ENCODE measurements at places on chromosomes 6 and 20.

DNA sequence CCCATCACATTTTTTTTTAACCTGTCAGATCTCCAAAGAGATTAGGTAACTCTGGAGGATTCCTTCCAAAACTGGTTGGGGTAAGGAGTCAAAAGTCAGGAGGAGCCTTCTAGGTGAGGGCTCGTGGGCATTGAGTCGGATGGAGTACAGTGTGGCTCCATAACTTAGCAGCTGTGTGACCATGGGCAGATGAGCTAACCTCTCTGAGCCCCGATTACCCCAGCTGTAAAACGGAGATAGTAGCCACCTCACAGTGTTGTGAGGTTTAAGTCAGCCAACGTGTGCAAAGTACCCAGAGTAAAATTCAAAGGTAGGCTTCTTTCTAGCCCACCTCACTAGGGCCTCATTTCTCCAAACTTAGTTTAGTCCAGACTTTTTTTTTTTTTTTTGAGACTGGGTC is 151.5 kb downstream of the CD24 start:
- no peak for DNase-seq

DNA sequence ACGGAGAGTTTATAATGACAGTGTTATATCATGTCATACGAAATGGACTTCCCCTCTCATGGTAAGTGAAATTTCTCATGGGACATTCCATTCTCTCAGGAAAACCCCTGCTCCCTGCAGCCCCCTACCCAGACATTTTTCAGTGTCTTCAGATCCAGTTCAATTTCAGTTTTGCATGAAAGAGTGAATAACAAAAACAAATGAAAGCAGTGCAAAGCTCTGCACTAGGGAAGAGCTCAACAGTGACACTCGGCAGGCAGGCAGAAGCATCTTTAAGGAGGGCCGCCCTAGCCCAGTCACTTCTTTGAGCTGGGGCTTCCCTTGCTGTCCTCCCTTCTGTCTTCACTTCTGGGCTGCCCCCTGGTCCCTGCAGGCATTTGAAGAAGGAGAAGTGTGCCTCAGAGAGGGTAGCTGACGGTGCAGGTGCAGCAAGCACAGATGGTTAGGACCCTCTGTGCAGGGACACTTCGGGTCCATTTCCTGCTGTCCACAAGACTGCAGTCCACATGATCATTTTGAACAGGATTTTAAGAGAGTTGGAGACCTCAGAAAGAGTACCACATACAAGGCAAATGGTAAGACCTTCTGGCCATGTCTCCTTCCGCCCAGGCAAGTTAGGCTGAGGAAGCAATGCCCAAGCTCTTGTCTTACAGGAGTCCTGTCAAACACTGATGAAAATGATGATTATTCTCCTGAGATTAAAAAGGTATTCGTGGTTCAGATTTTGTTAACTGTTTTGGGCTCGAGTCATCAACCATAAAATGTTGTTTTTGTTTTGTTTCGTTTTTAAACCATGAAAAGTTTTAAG is 5.4 kb upstream of the DUSP22 start:
- DNase-seq: no peak

- DNase-seq: no peak
Observed at GRCh38 chr6:135323202-135323668, 142.1 kb downstream of the MYB start.

DNA sequence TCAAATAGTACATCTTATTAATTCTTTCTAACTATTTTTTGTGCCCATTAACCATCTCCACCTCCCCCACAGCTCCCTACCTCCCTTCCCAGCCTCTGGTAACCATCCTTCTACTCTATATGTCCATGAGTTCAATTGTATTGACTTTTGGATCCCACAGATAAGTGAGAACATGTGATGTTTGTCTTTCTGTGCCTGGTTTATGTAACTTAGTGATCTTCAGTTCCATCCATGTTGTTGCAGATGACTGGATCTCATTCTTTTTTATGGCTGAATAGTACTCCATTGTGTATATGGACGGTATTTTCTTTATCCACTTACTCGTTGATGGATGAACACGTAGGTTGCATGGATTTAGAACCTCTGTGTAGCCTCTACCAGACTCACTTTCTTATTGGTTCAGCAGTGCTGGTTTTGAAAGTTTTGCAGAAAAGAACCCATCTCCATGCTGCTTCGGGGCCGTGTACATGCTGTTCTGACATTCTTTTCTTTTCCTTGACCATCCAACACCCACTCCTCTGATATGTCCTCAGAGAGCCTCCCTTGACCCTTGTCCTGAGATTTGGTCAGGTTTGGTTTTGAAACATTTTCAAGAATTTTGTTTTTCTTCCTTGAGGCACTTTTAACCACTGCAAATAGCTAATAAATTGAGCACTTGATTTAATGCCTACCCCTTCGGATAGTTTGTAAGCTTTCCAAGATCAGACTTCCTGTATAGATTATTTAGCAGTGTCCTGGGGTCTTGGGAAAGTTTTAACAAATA is 231.2 kb upstream of the ZFP64 start:
- DNase-seq: no peak

DNA sequence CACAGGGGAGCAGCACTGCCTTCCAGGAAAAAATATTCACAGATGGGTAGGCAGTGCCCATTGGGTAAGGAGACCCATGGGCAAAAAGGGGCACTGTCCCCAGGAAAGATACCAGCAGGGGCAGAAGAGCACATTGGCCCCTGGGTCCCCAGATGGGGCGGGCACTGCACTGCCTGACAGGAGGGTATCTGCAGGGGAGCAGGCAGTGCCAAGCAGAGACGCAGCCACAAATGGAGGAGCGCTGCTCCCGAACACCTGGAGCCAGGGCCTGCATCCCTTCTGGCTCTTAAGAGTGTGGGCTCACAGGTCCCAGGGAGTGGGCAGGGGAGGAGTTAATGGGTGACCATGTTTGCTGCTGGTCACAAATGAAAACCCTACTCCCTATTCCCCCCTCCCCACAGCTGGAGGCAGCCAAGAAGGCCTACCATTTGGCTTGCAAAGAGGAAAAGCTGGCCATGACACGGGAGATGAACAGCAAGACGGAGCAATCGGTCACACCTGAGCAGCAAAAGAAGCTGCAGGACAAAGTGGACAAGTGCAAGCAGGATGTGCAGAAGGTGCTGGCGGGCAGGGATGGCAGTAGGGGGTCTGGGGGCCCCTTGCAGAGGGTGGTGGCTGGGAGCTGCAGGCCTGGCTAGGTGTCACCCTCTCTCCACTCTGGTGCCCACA is 27.0 kb downstream of the SPDEF start:
- no peak for DNase-seq

- DNase-seq: peak; percentile 33
Observed at GRCh38 chr6:42929821-42930360, 611 bp downstream of the CNPY3 start.

DNA sequence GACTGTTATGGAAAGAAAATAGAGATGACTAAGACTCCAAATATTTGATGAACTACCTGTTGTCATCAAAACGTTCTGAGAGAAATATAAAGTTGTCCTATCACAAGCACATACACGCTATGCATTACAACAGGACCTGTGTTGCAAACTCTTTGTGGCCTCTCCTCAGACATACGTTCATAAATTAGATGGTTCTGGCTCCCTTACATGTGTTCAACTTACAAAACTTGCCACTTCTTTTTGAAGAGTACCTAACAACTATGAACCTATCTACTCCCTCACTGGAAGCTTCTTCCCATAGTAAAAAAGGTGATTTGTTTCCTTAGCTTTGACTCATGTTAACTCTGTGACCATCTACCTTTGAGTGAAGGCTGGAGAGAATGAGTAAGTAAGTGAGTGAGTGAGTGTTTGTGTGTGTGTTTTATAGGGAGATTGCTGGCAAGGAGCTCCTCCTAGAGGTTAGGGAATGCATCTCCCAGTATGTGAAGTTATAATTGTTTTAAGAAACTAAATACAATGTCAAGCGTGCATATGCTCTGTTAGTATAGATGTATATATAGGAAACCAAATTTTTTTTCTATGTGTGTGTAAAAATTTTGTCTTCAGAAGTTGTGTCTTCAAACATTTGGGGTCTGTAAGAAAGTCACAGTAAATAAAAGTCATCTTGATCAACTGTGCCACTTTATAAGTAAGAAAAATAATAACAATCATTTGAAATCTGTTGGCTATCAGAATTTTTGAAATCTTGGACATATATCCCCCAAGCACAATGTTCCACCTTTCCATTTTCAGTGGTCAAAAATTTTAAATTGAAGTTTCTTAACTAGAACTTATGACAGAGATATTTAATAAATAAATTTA is 1211.1 kb upstream of the GJE1 start:
- DNase-seq: no peak

DNA sequence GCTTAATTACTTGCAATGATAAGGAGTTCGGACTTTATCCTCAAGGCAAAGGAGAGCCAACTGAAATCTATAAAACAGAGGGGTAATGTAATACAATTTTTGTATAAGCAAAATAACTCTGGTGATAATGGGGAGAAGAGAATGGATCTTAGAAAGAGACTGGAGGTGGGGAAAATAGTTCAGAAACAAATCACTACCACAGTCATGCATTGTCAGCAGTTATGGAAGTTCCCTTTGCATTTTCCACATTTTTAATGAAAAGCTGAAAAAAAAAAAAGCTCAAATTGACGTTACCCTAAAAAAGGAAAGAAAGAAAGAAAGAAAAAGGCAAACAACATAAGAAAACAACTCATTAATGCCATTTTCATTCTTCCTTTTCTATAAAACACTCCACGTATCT is 337.6 kb upstream of the HSF2 start:
- no peak for DNase-seq

- DNase-seq: no peak
Observed at GRCh38 chr6:52540286-52540902, 36.5 kb downstream of the TRAM2 start.

DNA sequence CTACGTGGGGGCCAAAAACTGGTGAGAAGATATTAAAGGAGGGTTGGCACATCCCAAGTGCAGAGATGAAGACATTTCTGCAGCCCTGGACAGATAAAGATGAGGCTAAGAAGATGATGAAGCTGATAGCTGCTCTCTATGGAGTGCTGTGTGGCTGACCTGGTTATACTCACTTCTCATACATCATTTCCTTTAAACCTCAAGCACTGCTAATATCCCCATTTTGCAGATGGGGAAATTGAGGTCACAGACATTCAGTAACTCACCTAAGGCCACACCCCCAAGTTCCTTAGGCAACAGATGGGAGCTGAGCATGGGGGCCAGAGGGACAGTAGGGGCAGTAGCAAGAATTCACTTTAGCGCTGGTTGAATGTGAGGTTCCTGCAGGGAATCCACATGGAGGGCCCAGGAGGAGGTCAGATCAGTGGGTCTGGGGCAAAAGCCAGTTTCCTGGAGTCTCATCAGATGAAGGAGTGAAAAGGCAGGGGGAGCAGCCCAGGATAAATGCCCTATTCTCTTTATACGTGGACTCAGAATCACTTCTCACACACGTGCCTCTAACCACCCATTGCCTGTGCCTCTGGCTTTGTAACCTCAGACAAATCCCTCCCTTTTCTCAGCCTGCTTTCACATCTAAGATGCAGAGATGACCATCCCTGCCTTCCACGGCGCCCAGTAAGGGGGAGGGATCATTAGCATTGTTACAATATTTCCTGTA is 125.8 kb downstream of the NFATC2 start:
- no peak for DNase-seq

- DNase-seq: no peak
Observed at GRCh38 chr6:9398071-9398766, 962.9 kb upstream of the SLC35B3 start.

DNA sequence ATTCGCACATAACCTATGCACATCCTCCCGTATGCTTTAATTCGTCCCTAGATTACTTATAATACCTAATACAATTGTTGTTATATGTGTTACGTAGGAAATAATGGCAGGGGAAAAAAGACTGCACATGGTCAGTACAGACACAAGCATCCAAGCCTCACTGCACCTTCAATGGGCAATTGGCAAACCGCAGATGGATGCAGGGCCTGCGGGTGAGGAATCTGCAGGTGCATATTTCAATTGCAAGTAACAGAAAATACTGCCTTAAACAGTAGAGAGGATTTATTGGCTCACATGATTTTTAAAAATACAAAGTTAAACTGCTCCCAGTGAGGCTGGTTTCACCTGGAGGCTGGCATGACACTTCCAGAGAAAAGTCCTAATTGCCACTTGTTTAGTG is 142.1 kb upstream of the MLN start:
- DNase-seq: no peak

GRCh38 chr6:167013946-167014345 is 14.7 kb downstream of the CEP43 start:
- DNase-seq: no peak

DNA sequence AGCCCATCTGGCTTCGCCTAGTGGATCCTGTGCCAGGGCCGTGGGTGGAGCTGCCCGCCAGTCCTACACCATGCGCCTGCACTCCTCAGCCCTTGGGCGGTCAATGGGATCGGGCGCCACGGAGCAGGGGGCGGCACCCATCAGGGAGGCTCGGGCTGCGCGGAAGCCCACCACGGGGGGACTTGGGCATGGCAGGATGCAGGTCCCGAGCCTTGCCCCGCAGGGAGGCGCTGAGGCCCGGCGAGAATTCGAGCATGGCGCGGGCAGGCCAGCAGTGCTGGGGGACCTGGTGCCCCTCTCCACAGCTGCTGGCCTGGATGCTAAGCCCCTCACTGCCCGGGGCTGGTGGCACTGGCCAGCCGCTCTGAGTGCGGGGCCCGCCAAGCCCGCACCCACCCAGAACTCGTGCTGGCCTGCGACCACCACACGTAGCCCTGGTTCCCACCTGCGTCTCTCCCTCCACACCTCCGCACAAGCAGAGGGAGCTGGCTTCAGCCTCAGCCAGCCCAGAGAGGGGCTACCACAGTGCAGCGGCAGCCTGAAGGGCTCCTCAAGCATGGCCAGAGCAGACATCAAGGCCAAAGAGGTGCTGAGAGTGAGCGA is 52.4 kb downstream of the ROS1 start:
- no peak for DNase-seq

- no peak for DNase-seq
Observed at GRCh38 chr6:11952316-11952715, 59.8 kb upstream of the HIVEP1 start.

GRCh38 chr6:97963193-97963592 is 680.2 kb upstream of the MMS22L start:
- no peak for DNase-seq

GRCh38 chr6:131062241-131063027 is 611 bp downstream of the EPB41L2 start:
- no peak for DNase-seq

DNA sequence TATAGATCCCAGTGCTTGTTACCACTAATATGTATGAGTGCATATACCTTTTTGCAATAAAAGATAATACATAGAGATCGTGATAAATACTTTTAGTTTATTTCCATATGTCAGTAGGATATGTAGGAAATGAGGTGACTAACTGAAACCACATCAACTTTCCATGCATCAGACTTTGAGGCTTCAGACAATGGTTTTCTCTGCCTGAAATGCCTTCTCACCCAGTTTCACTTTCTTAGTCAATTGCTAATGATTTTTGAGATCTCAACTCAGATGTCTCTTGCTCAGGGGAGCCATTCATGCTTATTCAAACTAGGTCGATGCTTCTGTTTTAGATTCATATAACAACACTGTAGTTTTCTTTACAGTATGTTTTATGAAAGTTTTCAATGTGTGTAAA is 626.6 kb upstream of the ADGRB3 start:
- DNase-seq: no peak

GRCh38 chr20:29079769-29080690 is 2177.4 kb upstream of the DEFB115 start:
- no peak for DNase-seq

- no peak for DNase-seq
Observed at GRCh38 chr6:147109707-147110106, 94.5 kb upstream of the STXBP5 start.

All from activated CD4-positive, alpha-beta T cell treated with anti-CD3 and anti-CD28 coated beads for 24 hours (primary cell).